Right ventricle myocardium superior (tissue), 1 donor: ENCODE measurements at places on chromosomes 11 and 22. TPM values are rescaled to one million over a fixed set of nuclear protein-coding genes. Genes with fewer than 3 reads are reported as not detected.

Gene HORMAD2
- total RNA-seq, result not detected

Gene RIN1
- 1.0 TPM for total RNA-seq

Gene LIPT2
- total RNA-seq, result 3.3 TPM

- no peak for DNase-seq
These were observed 7.3 kb downstream of the PACSIN2 start for GRCh38 chr22:43007519-43008102.

- no peak for DNase-seq
These were observed 28.7 kb downstream of the DDIAS start for GRCh38 chr11:82930229-82930628.

DNA sequence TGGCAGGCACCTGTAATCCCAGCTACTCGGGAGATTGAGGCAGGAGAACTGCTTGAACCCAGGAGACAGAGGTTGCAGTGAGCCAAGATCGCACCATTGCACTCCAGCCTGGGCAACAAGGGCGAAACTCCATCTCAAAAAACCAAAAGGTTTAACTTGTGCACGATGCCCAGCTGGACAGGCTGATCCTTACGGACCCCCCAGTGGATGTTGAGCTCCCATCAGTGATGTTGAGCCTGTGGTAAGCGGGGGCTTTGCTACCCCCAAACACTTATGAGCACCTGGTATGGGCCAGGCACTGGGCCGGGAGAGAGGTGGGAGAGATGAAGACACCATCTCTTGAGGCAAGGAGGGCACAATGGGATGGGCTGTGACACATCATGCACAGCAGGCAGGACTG lies 7.4 kb upstream of the SERPIND1 start:
- DNase-seq, result no peak

DNA sequence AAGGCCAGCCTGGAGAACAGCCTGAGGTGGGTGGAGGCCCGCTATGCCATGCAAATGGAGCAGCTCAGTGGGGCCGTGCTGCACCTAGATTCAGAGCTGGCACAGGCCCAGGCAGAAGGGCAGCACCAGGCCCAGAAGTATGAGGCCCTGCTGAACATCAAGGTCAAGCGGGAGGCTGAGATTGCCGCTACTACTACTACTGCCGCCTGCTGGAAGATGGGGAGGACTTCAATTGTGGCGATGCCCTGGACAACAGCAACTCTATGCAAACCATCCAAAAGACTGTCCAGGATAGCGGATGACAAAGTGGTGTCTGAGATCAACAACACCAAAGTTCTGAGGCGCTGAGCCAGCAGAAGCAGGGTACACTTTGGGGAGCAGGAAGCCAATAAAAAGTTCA lies 3.1 kb upstream of the TMEM218 start:
- no peak for DNase-seq

Gene KIAA1671
- 12.6 TPM for total RNA-seq

Gene CD6
- 0.08 TPM for total RNA-seq

DNA sequence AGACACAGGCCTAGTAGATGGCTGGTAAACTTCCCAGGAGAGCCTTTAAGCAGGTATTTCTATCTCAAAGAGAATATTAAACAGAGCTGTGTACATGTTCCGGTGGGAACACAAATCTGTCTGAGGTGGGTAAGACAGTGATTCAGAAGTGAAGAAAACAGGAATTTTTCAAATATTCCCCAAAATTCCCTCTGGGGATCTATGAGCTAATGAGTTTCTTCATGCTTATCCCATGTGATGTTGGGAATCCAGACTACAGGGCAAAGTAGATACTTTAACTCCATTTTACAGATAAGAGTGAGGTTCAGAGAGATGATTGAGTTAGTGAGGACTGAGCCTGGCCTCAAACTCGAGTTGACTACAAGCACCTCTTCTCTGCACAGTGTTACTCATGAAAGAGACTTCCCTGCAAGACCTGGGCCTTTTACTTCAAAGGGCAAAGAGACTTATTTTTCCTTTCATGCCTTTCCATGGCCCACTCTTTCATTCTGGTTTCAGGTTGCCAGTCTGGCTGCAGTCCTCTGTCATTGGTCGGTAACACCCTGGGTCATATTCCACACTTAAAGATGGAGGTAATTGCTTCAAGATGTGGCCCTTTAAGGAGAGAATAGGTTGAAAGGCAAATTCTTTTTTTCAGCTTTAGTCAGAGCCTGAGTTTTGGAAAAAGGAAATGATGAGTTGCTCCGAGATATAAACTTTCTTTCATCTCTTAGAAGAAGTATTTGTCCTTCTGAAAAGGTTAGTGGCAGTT lies 70.1 kb downstream of the CYB5R2 start:
- DNase-seq, result no peak

DNA sequence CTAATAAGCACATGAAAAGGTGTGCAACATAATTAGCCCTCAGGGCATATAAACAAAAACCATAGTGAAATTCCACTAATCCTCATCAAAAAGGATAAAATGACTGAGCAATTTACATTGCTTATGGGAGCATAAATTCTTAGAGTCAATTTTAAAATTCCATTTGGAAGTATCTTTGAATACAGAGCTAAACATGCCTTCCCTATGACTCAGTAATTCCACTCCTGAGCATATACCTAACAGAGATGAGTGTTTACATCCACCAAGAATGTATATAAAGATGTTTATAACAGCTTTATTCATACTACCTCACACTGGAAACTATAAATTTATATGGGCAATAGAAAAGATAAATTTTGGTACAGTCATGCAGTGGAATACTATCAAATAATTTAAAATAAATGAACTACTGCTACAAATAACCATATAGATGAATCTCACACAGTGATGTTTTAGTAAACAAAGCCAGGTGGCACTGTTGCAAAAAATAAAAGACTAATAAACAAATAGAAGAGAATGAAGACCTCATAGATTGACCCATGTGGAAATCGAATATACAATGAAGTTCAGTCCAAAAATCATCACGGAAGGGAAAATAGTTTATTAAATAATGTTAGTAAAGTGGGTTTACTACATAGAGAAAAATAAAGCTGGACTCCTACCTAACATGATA lies 8.2 kb upstream of the OR2D2 start:
- DNase-seq, result no peak

Gene SLCO2B1
- 28.2 TPM for total RNA-seq

DNA sequence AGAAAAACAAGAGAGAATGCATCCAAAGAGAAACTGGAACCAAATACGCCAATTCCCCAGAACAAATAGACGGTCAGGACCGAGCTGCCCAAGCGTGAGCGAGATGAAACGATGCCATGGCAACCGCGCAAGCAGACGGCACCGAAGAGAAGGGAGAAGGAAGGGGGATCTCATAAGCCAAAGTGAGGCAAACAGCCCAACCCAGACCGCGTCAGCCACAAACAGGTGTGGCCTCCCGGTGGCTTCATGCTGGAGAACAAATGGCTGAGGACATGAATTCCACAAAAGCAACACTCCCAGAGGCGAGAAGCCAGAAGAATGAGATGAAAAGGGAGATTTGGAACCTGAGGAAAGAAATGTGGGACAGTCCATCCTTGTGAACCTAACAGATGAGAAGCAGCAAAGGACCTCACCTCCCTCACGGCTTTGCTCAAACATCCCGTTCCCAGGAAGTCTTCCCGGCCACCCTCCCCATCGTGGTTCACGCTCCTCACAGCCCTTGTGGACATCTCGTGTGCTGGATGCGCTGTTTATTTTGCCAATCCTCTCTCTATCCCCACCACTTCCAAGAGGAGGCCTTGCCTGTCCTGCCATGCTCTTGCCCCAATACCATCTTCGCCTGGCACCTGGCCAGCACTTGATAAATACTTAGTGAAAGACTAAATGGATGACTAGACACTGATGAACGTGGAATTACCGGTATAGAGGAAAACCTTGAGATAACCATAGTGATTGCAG lies 89.1 kb upstream of the RTL6 start:
- DNase-seq, result peak; percentile 17

Gene PGA5
- total RNA-seq, result not detected

DNA sequence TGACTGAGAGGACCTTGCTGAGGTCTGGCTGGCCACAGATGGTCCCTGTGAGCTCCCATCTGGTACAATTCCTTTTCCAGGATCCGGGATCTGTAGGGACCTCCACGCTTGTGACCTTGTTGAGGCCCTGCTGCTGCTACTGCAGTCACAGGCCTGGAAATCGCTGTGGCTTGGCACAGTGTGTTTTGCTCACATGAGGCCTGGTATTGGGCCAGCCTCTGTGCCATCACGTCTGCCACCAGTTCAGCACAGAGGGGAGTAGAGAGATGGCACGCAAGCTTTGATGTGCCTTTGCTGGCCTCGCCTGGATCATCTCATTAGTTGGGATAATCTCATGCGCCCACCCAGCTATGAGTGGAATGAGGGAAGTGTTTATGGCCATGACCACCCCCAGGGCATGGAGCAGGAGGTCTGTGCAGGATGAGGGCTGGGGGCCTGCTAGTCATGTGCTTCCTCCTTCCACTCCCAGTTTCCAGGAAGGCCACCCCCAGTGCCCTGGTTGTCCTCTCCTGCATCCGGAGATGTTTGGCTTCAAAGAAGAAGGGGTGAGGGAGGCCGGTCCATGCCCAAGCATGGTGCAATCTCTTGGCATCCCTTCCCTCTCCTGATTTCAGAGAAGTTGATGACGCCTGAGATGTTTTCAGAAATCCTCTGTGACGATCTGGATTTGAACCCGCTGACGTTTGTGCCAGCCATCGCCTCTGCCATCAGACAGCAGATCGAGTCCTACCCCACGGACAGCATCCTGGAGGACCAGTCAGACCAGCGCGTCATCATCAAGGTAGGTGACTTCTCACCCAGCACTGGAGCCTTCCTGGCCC lies 22.4 kb downstream of the DERL3 start:
- DNase-seq, result peak; percentile 79

DNA sequence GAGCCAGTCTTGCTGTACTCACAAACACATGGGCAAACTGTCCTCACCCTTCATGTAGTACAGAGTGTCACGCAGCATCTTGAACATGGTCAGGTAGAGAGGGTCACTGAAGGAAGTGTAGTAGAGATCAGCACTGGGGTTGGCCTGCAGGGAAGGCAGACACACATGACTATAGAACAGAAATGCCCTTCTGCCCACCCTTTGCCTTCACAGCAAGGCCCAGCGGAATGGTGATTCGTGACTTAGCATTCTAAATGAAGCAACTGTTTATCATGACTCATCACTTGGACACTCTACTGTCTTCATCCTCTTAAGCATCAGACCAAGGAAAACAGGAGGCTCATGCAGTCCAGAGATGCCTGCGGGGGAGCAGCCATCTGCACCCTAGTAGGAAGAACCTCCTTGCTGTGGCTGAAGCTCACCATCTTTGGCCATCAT lies 33.4 kb downstream of the SERPIND1 start:
- no peak for DNase-seq

DNA sequence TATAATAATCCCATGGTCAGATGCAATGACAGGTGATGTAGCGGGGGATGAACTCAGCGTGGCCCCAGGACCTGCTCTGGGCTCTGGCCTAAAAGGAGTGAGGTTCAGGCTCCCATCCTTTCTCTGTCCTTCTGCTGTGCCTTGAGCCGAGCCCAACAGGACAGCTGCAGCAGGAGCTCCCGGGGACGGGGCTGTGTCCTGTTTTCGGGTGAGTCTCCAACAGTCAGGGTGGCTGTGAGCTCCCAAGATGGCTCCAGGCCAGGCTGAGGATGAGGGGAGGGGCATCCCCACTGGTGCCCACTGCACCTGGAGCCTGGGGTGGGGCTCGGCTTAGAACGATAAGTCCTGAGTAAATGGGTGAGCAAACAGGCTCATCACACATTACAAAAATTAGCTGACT lies 1385.0 kb downstream of the BRD1 start:
- no peak for DNase-seq

GRCh38 chr11:36601155-36601554 lies 3.1 kb upstream of the RAG2 start:
- DNase-seq, result no peak

Gene OR51B2
- not detected for total RNA-seq

Gene TYMP
- total RNA-seq, result 11.8 TPM

Gene ZNF214
- total RNA-seq, result 1.9 TPM

Gene ENDOD1
- total RNA-seq, result 10.4 TPM

Gene MAPK8IP1
- total RNA-seq, result 4.5 TPM

DNA sequence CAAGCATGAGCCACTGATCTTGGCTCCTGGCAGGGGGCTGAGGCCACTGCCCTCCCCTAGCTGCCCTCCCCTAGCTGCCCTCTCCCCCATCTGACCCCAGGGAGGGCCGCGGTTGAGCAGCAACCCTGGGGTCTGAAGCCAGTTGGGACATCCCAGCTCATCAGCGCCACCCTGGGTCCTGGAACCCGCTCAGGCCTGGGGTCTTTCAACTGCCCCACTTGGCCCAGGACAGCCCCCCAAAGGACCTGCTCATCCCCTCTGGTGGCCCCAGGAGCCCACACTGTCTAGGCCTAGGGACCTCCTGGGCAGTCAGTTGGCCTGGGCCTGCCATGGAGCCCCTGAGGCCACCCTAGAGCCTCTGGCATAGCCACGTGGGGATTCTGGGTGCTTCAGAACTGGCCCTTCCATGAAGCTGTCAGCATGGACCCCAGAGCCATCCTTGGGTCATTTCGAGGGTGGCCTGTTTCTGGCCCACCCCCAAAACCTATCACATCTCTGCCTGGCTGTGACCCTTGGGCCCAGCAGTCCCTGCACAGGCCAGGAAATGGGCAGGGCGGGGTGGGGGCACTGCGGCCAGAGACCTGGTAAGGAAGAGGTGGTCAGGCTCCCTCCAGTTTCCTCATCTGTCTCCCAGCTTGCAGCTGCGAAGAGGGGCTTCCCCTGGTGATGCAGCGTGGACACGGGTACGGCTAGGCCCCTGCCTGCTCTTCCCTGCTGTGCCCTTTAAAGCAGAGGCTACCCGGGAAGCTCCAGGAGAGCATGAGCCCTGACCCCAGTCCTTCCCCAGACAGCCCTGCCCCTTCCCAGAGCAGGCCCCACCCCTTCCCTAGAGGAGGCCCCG lies 37.9 kb downstream of the MUC2 start:
- DNase-seq, result peak; percentile 20

Gene OR52E8
- not detected for total RNA-seq

Gene NLRP14
- total RNA-seq, result not detected

Gene PARVA
- 61.2 TPM for total RNA-seq

Gene CHRDL2
- total RNA-seq, result 11.1 TPM

Gene OR2D2
- total RNA-seq, result not detected

- no peak for DNase-seq
These were observed 1445.5 kb downstream of the BRD1 start for GRCh38 chr22:48382197-48382596.

DNA sequence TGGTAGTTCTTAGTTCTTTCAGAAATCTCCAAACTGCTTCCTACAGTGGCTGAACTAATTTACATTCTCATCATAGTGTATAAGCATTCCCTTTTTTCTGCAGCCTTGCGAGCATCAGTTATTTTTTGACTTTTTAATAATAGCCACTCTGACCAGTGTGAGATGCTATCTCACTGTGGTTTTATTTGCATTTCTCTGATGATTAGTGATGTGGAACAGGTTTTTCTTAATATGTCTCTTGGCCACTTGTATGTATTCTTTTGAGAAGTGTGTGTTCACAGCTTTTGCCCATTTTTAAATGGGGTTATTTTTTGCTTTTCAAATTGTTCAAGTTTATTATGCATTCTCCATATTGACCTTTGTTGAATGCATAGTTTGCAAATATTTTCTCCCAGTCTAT lies 459.3 kb downstream of the NTM start:
- DNase-seq, result no peak

Gene CDC42EP2
- total RNA-seq, result 14.0 TPM
